ENCODE measurements at places on chromosomes 13 and 19. TPM values are rescaled to one million over a fixed set of nuclear protein-coding genes. Genes with fewer than 3 reads are reported as not detected.
A peak's percentile ranks its signal among the peaks of the same experiment; 100 is the strongest.

- DNase-seq = no peak
These were observed 2.5 kb upstream of the FBXL3 start for GRCh38 chr13:77029436-77029835.

DNA sequence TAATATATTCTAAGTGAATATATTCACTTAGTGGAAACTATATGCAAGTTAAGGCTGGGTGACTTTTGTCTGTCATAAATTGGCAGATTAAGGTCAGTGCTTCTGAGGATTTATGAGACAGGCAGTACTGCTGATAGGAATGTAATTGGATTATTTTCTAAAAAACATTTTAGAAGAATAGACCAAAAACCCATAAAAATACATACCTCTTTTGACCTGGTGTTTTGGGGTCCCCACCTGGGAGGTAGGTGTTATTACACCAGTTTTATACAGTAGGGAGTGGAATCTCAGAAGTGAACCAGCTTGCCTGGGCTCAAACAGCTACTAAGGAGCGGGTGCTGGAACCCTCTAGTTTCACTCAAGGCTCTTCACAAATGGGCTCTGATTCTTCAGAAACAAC is 25.3 kb downstream of the COG3 start:
- DNase-seq = no peak

GRCh38 chr19:6414793-6415590 is 9.6 kb downstream of the KHSRP start:
- DNase-seq = no peak

The CPAMD8 gene
- total RNA-seq = 1.4 TPM

GRCh38 chr19:47002106-47002766 is 17.4 kb upstream of the NPAS1 start:
- no peak for DNase-seq

GRCh38 chr19:873084-873483 is 13.6 kb downstream of the CFD start:
- DNase-seq = peak; percentile 86

DNA sequence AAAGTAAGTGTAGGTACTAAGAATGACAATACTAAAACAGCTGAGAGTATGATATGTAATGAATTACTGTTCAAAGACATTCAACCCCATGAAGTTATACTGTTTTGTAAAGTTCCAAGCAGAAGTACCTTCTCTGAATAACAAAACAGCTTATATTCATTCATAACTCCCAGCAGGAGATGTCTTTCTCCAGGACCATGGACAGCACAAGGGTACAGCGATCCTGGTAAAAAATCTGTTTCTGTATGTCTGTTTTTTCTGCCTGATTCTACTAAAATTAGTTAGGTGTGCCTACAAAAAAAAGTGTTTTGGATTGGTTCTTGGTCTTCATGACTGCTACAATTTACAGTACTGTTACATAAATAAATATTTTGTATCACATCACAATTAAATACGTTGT is 172.5 kb upstream of the SLITRK5 start:
- no peak for DNase-seq

GRCh38 chr19:47497821-47498520 is 14.0 kb upstream of the KPTN start:
- DNase-seq = no peak

- no peak for DNase-seq
These were observed 484.5 kb downstream of the COG6 start for GRCh38 chr13:40139896-40140520.

DNA sequence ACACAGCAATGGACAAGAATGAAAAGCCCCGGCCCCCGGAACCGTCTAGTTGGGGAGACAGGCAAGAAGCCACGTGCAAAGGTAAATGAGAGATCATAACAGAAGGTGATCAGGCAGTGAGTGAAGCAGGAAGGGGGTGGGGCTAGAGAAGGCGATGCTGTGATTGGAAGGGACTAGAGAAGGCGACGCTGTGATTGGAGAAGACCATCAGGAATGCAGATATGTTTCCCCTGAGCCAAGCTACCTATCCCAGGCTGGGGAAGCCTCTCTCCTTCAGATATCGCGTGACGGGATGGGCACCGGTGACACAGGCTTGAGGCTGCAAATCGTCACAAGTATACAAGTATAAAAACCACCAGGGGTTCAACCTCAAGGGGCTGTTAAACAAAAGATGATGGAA is 21.8 kb downstream of the DCAF15 start:
- peak; percentile 28 for DNase-seq

GRCh38 chr13:70324519-70324918 is 216.3 kb upstream of the KLHL1 start:
- no peak for DNase-seq

DNA sequence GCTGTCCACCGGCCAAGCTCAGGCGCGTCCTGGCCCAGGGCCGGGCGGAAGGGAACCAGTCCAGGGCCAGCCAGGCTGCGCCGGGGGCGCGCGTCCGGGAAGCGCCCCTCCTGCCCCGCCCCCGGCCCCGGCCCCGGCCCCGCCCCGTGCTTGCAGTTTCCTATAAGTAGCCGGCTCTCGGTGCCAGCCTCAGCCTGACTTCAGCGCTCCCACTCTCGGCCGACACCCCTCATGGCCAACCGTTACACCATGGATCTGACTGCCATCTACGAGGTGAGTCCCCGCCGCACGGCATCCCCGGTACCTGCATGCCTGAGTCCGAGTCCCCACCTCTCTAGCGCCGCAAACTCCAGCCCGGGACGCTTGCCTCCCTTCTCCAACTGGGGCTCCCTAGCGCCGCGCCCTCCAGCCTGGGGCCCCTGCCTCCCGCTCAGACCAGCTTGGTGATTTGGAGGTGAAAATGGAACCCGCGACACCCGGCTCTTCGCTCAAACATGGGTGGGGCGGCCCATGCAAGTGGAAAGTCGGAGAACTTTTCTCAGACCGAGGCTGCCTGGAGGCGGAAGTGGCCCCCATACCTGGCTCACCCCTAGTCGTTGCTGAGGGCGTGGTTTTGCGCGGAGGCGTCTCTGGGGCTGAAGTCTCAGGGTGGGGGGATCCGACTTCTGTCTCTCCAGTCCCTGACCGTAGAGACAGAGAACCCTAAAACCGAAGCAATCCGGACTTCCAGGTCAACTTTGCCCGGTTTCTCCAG is at the start of gene ZFP36:
ZFP36 (plus strand) TSS at position 192 of the 754 bp plus-strand sequence; CDS start at position 250, 58 bp downstream.
- DNase-seq = peak; percentile 91

- DNase-seq = no peak
These were observed 395.9 kb downstream of the KCNRG start for GRCh38 chr13:50410921-50411746.

The SYNGR4 gene
- 0.28 TPM for total RNA-seq

The HIPK4 gene
- 0.10 TPM for total RNA-seq
